ENCODE measurements at places on chromosomes 1 and 21.

- DNase-seq: no peak
Observed at GRCh38 chr1:183417772-183418491, at the start of gene NMNAT2. Gene NMNAT2, minus strand, starts transcription at chr1:183418380. Its CDS starts 113 bp downstream, at chr1:183418267.

GRCh38 chr1:176032040-176032645 lies 174.9 kb downstream of the COP1 start:
- no peak for DNase-seq

GRCh38 chr1:221117548-221117951 lies 238.3 kb downstream of the HLX start:
- no peak for DNase-seq

GRCh38 chr1:34436836-34437235 lies 260.1 kb downstream of the C1orf94 start:
- DNase-seq: no peak

DNA sequence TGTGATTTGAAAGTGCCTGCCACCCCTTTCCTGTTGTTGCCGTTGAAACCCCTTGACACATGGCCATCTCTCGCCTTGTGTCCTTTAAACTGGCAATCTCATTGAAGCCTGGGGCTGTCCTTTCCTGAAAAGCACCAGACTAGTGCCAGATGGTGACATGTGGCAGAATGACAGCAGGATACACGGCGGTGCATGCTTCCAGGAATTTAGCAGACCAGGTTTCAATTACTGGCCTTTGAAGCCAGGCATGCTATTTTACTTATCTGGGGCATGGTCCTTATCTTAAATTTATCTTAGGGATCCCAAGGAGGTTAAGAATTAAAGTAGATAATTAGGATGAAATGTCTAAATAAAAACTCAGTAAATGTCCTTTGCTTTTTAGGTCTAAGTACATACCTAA lies 15.2 kb downstream of the PLPPR4 start:
- DNase-seq: no peak

GRCh38 chr1:23643736-23644554 lies 47.7 kb upstream of the RPL11 start:
- DNase-seq: no peak

GRCh38 chr1:154663471-154664060 lies 55.6 kb upstream of the ADAR start:
- DNase-seq: no peak

GRCh38 chr1:221815660-221816059 lies 73.8 kb upstream of the DUSP10 start:
- no peak for DNase-seq

- DNase-seq: no peak
Observed at GRCh38 chr1:212238552-212238951, 46.7 kb upstream of the PPP2R5A start.

DNA sequence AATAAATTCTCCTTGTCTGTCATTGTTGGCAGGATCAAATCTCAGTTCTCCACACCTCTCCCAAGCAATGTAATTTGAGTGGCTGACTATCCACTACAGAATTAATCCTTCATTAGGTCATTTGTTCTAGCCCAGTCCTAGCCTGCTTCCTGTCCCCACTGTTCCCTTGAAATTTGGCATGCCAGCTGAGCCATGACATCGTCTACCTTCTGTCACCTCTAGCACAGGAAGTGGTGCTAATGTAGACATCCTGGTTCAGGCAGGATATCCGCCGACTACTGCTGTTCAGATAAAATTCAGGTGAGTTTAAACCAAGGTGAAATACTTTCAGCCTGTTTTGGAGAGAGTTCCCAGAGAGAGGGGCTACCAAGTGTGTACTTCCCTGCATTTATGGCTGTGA lies 5.9 kb downstream of the CHRM3 start:
- no peak for DNase-seq

DNA sequence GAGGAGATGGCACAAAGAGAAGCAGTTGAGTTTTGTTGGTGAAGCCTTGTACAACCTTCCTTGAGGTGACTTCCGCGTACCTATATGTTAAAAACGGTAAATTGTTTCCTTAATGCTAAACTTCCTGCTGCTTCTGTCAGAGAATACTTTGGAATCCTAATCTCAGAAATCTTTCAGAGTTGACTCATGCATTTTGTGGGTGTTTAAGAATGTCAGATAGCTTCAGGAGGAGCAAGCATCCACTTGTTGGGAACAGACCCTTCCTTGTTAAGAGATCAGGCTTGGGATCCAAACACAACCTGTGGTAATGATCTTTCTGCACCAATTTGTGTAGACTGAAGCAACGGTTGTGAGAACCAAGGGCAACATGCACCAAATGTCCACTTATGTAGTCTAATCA lies 29.5 kb downstream of the AK4 start:
- no peak for DNase-seq

DNA sequence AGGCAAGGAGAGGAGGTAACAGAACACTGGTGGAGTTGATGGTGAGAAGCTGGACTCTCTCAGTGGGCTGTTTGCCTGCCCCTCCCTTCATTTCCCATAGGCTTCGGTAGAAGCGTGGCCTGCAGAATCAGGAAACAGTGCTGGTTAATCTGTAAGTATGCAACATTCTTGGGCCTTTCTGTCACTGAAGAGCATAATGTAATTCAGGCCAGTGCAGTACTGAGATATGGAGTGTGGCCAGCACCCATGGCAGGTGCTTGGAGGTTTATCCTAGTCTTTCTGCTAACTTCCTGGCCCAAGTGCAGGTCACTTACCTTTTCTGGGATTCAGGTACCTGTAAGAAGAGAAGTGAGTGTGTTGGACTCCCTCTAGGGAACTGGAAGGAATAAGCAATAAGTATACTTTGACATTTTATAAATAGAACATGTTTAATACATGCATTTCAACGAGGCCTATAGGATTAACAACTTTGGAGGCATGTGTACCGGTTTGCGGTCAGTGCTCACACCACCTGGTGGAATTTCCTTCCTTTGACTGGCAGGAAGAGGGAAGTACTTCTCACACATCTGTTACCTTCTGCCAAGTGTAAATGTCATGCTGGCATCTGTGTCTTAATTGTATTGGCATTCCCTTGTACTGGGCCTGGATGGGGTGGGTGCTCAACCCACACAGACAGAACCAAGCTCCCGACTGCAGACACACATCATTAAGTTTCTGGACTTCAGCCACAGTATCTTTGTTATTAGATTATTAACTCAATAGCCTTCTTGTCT lies 105.5 kb downstream of the KIF26B start:
- no peak for DNase-seq

DNA sequence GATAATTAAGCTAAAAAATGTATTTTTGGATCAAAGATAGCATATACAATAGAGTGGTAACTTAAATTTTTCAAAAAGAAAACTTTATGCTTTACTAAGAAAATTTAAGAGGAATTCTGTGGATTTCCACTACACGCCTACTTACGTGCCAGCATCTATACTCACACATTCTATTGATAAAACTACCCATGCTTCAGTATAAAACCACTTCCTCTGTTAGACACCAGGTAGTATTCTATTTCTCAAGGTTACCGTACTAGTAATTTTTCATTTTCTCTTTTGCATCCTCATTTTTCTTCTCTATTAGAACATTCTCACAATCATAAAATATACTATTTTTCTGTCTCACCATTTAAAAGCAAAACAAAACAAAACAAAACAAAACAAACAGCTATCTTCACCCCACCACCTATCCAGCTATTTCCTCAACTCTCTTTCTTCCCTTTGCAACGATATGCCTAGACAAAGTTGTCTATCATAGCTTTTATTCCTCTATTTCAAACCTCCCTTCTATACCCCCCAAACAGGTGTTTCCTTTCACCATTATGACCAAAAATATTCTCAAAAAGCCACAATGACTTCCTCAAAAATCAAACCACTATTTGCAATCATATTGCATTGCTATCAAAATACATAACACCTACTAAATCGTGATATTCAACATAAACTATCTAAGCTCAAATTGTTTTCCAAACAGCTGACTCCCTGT lies 1652.0 kb downstream of the MRPL39 start:
- DNase-seq: no peak

DNA sequence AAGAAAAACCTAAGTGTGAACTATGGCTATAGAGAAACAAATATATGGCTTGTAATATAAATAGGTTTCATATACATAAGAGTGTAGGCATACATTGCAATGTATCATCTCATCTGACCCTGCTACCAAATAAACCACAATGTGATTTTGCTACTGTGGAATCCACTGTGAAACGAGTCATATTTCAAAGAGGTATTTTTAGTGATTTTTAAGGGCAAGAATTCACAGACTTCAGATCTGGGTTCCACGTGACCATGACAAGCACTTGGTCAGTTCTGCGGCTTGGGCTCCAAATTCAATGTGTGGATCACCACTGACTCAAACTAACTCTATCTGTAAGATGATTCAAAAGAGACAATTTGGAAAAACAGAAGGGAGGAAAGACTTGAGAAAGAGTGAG lies 147.0 kb upstream of the ERG start:
- DNase-seq: no peak

DNA sequence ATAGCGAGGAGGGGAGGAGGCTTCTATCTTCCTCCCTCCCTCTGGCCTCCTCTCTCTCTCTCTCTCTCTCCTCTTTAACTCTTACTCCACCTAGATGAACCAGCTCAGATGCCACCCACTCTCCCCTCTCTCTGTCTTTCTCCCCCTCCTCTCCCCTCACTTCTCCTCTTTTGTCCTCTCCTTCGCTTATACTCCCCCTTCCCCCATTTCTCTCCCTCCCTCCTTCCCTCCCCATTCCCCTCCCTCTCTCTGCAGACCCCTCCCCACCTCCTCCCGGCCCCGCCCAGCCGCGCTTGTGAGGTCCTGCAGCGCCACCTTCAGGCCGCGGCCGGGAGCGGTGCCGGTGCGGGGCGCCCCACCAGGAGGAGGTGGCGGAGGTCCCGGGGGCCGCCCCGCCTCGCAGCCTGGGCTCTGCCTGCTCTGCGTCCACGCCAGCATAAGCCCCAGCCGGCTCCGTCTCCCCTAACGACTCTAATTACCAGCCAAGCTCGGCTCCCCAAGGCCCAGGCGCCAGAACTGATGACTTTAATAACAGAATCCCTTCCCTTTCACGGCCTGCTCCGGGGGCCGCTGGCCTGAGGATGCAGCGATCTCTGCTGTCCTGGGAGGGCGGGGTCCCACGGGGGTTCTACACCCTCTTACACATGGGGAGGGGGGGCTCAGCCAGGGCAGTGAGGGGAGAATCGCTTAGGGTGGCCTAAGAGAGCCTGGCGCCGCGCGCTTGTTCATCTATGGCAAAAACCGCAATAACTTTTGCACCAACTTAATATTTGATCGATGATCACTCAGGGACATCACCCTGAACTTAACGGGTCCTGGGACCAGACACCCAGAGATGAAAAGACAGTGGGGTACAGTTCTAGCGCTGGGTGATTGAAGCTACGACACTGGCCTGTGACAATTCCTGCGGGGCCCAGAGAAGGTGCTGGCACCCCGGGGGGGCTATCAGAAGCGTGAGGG lies 637.3 kb downstream of the MATN1 start:
- DNase-seq: peak; percentile 41

DNA sequence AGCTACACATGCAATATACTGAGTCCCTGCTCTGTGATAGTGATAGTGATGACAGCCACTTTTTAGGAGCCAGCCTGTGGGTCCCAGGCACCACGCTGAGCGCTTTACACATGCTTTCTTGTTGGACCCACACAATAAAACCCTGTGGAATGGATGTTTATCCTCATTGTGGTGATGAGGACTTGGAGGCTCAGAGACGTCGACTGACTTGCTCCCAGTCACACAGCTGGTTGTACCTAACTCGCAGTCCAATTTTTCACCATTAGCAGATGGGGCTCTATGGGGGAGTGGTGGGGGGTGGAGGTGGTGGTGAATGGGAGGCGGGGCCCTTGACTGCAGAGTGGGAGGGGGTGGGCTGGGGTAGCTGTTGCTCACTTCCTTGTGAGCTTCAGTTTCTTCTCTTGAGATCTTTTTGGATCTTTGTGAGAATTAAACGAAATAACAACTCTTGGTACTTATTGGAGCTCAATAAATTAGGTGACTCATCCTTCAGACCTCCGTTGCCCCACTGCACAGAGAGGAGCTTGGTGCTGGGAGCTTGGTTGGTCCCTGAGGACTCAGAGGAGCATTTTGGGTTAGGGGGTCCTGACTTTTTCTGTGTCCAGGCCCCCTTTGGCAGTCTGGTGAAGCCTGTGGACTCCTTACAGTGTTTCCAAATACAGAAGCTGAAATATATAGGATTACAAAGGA lies 61.8 kb upstream of the CD1D start:
- DNase-seq: no peak

GRCh38 chr1:60890664-60891063 lies 191.7 kb upstream of the NFIA start:
- DNase-seq: no peak

- peak; percentile 68 for DNase-seq
Observed at GRCh38 chr1:244353551-244354091, 98.1 kb downstream of the ADSS2 start.

GRCh38 chr1:58290685-58291372 lies 255.7 kb downstream of the OMA1 start:
- no peak for DNase-seq

DNA sequence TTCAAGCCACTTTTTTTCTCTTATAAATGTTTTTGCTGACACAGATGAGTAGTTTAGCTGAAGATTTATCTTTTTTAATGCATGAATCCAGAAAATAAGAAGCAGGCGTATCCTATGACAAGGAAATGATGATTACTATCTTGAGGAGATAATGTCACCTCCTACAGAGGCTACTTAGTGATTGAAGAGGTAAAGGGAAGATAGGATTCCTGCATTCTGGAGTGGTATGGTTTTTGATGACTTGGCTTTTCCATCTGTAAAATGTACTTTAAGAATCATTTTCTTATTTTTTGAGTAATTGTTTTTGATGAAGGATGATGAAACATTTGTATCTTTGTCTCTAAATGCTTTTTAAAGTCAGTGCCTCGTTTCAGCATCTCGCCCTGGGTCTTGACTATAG lies 122.9 kb downstream of the SPATA46 start:
- no peak for DNase-seq

GRCh38 chr1:60102267-60103061 lies 28.9 kb upstream of the C1orf87 start:
- DNase-seq: no peak

GRCh38 chr1:108049178-108049819 lies 84.3 kb upstream of the VAV3 start:
- DNase-seq: no peak

- DNase-seq: no peak
Observed at GRCh38 chr1:33219886-33220661, 36.2 kb upstream of the ZNF362 start.

DNA sequence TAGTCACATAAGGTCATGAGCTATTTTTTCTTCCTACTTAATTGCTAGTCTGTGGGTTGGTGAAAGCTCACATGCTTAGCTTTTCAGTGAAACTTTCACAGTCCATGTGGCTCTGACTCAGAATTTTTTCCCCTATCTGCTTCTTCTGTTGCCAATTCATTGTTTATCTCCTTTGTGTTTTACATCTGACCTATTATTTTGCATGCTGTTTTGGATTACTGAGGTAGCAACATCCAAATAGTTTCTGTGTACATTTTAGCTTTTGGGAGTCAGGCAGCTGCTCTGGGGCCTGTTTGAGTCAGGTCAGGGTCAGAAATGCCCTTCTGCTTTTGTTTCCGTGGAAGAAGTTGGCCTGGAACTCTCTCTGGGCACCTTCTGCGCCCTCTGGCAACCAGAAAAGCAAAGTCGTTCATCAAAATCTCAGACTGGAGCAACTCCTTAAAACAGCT lies 40.0 kb downstream of the ROR1 start:
- no peak for DNase-seq

Data from transverse colon (tissue), 4 donors.